ENCODE measurements at places on chromosomes 4 and X.

DNA sequence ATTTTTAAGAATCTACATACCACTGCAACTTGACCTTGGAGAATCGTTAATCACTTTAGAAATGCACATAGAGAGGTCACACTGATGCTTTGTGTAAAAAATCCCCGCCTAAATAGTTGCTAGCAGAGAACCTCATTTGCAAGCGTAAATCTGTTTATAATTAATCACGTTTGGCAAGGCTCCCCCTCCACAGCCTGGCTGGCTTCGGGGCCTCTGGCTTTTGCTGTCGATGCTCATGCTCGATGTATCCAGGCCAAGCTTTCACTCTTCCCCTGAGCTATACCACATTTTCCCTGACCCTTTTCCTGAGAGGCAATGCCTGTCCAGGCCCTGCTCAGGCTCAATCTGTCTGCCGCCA lies 23.4 kb downstream of the CYTL1 start:
- DNase-seq, result no peak

DNA sequence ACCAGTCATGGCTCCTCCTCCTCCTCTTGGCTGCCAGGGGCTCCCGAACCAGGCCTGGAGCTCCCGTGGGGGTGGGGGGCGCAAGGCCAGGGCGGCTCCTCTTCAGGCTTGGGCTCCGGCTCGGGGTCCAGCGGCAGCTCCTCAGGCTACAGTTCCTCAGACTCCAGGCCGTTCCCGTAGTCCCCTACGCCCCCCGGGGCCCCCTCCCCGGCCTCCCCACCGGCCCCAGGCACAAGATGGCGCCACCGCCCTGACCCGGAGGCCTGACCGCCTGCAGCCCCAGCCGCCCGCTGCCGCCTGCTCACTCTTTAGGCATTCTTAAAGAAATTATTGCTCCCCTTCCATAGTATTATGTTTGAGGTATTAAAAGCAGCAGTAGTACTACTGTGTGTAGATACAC lies 54.5 kb downstream of the TAF1 start:
- no peak for DNase-seq

GRCh38 chr4:25882226-25882625 lies 19.4 kb upstream of the SEL1L3 start:
- DNase-seq, result no peak

- no peak for DNase-seq
Observed at GRCh38 chr4:125004676-125005075, 292.1 kb upstream of the ANKRD50 start.

DNA sequence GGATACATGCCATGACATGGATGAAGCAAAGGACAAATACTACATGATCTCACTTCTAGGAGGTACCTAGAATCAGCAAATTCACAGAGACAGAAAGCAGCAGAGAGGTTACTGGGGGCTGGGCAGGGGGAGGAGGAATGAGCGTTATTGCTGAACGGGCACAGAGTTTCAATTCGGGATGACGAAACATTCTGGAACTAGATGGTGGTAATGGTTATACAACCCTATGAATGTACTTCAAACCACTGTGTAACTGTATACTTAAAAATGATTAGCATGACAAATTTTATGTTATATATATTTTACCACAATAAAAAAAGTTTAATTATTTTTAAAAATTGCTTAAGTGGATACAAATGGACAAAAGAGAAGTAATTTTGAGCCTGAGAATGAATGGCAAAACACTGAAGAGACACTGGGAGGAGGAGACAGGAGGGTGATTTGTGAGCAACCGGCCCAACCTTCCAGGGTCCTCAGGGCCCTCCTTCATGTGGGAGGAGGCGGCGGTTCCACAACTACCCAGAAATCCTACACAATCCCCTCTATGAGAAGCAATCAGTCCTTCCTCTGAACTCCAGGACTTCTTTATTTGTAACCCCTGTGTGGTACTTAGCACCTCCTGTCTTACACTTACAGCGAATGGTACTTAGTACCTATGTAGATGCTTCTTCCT lies 14.1 kb downstream of the ACSL1 start:
- no peak for DNase-seq

DNA sequence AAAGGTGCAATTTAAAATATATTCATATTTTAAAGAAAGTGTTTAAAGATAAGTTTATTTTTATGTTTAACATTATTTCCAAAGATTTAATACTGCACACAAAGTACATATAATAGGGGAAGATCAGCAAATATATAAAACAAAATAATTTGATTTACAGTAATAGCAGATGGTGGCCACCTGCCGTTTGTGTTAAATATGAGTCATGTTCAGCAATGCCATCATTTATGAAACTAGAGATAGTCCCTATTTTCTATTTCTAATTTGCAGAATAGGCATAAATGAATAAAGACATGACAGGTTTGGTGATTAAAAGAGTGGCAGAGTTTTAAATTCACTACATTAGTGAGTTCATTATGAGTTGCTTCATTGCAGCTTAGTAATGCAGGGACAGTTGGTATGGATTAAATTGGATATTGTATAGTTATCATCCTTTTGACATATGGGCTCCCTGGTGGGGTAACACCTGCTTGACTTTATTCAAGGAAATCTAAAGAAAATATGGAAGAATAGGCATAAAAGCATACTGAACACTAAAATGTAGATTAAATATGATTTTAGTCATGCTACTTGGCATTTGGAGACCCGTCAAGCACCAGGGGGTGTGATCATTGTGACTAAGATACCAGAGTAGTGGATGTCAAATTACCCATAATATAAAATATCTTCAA lies 78.8 kb upstream of the BANK1 start:
- no peak for DNase-seq

DNA sequence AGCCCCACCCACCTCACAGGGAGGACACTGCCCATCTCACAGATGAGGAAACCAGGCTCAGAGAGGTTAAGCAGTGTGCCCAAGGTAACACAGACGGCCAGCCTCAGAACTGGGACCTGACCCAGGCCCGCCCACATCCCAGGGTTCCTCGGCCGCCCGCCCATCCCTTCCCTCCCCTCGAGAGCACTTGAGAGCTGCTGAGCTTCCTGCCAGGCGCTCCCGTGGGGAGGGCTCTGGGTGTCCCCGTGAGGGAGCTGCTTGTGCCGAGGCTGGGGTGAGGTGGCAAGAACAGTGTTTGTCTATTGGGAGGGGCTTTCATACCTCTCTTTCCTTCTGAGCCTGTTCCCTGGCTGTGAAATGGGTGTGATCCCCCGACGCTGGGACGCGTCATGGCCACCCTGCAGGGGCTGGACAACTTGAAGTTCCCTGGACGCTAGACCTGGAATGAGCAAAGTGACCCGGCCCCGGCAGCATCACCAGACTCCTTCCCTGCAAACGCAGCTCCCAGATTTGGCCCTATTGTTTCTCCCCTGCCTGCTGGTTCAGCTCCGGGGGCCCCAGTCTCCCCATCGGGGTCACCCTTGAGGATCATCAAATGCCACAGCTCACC lies 204.9 kb downstream of the AFAP1 start:
- DNase-seq, result no peak

GRCh38 chr4:135775909-135776308 lies 1574.3 kb upstream of the PABPC4L start:
- no peak for DNase-seq

DNA sequence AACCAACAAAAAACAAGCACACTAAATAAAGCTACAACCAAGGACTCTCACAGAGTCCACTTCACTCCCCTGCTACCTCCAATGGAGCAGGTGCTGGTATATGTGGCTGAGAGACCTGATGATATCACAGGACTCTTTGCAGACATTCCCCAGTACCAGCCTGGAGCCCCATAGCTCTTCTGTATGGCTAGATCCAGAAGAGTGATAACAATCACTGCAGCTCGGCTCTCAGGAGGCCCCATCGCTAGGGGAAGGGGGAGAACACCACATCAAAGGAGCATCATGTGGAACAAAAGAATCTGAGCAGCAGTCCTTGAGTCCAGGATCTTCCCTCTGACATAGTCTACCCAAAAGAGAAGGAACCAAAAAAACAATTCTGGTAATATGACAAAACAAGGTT lies 237.1 kb upstream of the TLL1 start:
- no peak for DNase-seq

GRCh38 chrX:20354505-20354904 lies 87.8 kb upstream of the RPS6KA3 start:
- no peak for DNase-seq

- no peak for DNase-seq
Observed at GRCh38 chrX:106177106-106177981, 9.2 kb downstream of the PWWP3B start.

DNA sequence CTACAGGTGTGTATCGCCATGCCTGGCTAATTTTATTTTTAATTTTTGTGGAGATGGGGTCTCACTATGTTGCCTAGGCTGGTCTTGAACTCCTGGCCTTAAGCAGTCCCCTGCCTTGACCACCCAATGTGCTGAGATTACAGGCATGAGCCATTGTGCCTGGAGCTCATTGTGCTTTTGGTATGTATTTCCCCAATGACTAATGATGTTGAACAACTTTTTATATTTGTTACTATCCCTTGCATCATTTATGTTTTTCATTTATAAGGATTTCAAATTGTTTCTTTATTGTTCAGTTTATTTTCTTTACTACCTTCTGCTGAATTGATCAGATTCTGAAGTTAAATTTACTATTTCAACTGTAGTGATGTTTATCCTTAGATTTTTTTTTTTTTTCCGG lies 199.7 kb downstream of the CEP135 start:
- no peak for DNase-seq

- DNase-seq, result no peak
Observed at GRCh38 chr4:106318511-106318910, 2.2 kb downstream of the AIMP1 start.

- no peak for DNase-seq
Observed at GRCh38 chrX:19904778-19905367, 17.5 kb upstream of the SH3KBP1 start.

DNA sequence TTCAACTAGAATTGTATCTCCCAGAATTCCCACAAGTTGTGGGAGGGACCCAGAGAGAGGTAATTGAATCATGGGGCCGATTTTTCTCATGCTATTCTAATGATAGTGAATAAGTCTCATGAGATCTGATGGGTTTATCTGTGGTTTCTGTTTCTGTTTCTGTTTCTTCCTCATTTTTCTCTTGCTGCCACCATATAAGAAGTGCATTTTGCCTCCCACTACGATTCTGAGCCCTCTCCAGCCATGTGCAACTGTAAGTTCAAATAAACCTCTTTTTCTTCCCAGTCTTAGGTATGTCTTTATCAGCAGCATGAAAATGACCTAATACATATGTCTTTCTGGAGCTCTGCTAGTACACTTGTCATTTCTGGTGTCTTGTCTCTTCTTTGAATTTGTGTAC lies 22.1 kb upstream of the OR13H1 start:
- no peak for DNase-seq

- no peak for DNase-seq
Observed at GRCh38 chr4:109562457-109563239, 2.6 kb downstream of the MCUB start.

DNA sequence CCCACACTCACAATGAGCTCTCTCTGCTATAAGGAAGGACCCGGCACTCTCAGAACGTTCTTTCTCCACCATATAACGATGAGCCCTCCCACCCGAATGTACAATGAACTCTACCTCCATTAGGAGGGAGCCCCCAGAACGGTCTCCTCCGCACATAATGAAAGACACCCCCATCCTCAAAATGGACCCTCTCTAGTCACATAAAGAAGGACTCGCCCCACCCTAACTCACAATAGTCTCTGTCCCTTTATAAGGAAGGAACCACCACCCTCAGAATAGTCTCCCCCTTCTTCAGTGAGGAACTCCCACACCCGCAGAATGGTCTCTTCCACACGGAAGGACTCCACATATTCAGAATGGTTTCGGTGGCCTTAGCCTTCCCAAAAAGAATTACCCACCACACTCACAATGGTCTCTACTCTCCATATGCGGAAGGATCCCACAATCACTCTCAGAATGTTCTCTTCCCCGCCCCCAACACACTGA lies 477 bp downstream of the SLC35A2 start:
- DNase-seq, result no peak

GRCh38 chr4:113445286-113445685 lies 316.3 kb downstream of the CAMK2D start:
- no peak for DNase-seq

DNA sequence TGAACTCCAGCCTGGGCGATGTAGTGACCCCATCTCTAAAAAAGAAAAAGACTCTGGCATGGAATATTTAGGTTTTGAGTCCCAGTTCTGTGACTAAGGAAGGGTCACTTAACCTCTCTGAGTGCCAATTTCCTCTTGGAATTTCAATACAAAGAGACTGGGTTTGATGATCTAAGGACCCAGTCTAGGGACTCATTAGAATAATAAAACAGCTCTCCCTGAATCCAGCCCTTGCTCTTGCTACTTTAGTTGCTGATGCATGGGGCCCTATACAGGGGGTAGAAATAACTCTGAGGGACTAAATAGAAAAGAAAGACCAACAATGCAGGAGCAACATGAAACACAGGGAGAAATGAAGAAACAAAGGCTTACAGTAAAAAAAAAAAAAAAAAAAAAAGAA lies 12.6 kb downstream of the C4orf54 start:
- no peak for DNase-seq

GRCh38 chr4:144179152-144179739 lies 38.7 kb upstream of the GYPA start:
- no peak for DNase-seq

DNA sequence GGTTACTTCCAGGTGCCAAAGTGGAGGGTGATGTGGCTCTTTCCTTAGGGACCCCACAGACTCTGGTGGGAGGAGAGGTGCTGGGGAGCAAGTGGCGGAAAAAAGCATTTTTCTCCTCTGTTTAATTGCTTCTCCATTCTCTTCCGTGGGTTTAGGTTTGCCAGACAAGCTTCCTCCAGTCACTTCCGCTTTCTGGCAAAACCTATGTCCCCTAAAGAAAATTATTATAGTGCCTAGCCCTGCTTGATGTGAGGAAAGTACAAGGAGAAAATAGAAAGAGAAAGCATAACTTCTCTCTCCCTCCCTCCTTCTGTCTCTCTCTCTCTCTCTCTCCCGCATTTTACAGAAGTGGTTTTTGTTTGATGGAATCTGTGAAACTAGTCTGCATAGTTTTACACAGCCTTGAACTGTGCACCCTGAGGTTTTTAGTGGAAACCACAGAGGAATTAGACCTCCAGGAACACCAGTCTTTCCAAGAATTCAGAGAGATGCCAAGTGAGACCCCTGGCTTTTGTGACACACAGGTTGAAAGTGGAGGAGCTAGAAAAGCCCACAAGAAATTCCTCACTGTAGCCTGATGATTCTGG lies 231.1 kb upstream of the ANXA3 start:
- DNase-seq, result no peak
